Activated T-cell treated with anti-CD3 and anti-CD28 coated beads for 1 hour (primary cell): ENCODE measurements at places on chromosomes 16 and 17.

DNA sequence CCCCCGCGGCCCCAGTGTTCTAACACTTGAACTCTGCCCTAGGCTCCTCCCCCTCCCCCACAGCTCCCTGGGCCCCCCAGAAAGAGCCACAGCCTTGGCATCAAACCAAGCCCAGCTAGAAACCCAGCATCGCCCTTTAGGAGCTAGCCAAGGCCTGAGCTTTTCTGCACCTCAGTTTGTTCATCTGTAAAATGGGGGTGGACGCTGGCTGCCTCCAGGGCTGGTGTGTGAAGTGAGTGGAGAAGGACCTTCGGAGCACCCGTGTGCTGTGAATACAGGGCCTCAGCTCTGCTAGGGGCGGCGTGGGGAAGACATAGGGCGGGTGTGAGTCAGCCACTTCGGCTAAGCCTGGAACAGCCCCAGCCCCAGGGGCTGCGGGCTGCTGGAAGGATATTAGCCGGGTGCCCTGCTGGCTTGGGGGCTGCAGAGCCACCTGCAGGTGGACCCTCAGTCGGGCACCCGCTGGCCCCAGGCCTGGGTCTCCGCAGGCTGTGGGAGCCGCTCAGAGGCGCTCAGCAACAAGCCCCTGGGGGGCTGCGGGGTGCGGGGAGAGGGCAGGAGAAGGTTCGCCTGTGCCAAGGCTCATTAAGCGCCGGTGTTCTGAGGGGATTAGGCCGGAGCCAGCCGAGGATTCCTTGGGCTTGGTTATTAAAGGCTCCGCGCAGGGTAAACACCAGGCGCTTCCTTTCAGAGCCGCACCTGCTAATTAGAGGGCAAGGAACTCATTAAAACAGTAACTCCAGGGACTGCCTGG lies 217.0 kb upstream of the CIBAR2 start:
- no peak for DNase-seq

- no peak for DNase-seq
Measured at GRCh38 chr16:21205303-21205702, 6.1 kb downstream of the ZP2 start.

DNA sequence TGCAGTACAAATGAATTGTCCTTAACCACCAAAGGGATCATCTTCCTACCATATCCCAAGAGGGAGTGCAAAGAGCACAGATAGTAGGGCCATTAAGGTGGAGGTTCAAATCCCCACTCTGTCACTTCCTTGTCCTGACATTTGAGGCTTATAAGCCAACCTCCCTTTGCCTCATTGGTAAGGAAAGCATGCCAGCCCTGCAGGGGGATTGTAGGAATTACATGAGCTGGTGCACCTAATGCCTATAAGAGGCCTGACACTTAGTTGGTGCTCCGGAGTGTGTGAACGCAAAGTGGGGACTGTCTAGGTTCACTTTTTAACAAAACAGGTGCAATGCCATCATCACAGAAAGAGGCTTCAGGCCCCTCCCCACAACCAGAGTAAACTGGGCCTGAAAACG lies 374.4 kb downstream of the SNX29 start:
- DNase-seq: no peak

- no peak for DNase-seq
Measured at GRCh38 chr16:67230809-67231660, 4.1 kb downstream of the TMEM208 start.

- DNase-seq: no peak
Measured at GRCh38 chr16:53865494-53865863, 161.5 kb downstream of the FTO start.
